ENCODE measurements at places on chromosomes 16 and 17.

- DNase-seq = no peak
These were observed 27.0 kb downstream of the RMI2 start for GRCh38 chr16:11372073-11372828.

DNA sequence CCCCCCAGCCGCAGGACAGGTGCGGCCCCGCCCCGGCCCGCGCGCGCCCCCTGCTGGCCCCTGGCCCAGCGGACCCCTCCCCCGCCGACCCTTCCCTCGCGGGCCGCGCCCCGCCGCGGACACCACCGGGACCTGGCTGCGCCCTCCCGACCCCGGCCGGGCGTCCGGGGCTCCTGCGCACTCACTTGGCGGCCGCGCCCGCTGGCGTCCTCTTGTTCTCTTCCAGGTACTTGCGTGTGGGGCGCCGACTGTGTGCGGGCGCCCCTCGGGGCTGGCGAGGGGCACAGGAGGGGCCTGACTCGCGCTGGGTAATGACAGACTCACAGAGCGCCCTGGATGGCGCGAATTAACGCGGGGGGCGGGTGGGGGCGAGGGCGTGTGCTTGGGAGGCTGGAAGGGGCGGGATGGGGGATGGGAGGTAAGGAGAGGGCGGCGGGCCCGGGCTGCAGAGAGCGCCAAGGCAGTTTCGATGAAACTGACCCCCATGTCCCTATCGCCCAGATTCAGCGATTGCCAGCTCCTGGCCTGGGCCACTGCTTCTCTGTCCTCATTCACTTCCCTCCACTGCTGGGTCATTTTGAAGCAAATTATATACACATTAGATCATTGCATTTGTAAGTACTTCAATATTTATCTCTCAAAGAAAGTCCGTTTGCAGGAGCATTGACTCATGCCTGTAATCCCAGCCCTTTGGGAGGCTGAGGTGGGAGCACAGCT lies 445 bp upstream of the DBNDD1 start:
- DNase-seq = peak; percentile 69

DNA sequence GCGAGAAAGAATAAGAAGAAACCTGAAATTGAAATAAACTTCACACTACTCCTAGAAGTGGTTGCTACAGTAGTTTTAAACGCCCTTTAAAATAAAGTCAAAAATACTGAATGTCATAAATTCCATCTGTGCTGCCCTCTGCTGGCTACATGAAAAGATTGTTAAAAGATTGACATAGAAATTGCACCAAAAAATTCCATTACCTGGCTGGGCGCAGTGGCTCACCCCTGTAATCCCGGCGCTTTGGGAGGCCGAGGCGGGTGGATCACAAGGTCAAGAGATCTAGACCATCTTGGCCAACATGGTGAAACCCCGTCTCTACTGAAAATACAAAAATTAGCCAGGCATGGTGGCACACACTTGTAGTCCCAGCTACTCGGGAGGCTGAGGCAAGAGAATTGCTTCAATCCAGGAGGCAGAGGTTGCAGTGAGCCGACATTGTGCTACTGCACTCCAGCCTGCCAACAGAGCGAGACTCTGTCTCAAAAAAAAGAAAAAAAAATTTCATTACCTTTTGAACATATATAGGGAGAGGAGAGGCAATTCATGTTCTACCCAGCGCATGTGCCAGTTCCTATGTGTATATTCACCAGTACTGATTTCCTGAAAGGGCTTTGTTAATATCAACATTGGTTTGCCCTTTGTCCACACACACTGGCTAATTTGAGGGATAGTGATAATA lies 36.5 kb downstream of the CYTH1 start:
- DNase-seq = peak; percentile 71

GRCh38 chr17:43549496-43549895 lies 3.4 kb upstream of the ETV4 start:
- DNase-seq = no peak

DNA sequence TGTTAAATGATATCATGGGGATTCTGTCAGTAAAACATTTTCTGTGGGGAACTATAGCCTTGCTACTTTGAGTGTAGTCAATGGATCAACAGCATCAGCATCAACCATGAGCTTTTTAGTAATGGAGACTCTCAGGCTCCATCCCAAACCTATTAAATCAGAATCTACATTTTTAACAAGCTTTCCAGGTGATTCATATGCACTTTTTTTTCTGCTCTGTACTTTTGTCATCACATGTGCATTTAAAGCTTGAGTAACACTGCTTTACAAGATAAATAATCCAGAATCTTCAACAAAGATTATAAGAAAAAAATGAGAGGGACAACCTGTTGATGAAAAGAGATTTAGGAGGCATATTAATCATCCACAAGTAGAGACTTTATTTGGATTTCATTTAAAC lies 23.5 kb downstream of the NUP93 start:
- no peak for DNase-seq

Data from activated CD4-positive, alpha-beta T cell treated with anti-CD3 and anti-CD28 coated beads for 36 hours (primary cell).